H4 (cell line): ENCODE measurements at places on chromosomes 3 and 15.

DNA sequence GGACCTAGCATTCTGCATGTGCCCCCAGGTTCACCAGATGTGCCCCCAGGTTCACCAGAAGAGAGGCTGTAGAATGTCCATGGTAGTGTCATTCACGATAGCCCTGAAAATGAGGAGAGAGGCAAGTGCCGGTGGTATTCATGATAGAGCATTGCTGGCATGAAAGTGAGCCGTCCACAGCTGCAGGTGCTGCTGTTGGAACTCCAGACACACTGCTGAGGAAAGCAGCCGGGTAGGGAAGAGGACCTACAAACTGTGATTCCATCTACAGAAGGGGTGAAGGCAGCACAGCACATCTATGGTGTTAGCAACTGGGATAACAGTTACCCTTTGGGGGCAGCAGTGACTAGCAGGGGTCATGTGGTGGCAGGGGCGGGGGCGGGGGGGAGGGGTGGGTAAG is 125.0 kb upstream of the PLXNA1 start:
- DNase-seq: no peak

- DNase-seq: no peak
Measured at GRCh38 chr15:94306700-94307650, 75.6 kb downstream of the MCTP2 start.

DNA sequence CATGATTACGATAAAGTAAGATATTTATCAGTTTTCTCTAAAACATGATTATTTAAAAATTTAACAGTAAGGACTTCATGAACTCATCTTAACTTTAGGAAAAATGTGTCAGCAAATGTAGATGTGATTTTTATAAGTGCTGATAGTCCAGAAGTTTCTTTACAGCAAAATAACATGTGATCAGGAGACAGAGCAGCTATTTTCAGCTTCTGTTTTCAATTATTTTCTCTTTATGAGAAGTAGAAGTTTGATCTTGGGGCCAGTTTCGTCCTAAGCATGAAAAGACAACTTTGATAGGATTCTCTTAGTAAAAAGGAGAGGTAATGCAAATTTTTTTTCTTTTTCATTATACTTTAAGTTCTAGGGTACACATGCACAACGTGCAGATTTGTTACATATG is 96.5 kb upstream of the TSPAN3 start:
- DNase-seq: no peak

- DNase-seq: no peak
Measured at GRCh38 chr3:146493761-146494160, 24.4 kb upstream of the PLSCR2 start.

DNA sequence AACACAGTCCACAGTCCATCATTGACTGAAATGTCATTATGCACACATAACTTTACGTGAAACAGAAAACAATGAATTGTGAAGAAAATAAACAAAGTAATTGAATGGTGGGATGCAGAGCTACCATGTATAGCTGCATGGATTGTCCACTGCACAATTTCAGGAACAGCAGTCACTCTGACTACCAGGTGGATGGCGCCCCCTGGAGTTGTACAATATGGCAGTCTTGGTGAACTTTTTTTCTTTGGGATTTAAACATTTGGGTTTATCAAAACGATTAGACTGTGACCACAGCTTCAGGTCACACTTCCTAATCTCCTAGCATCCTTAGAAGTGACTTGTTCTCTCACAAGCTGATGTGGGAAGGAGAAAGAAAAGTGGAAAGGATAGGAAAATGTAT is 48.9 kb upstream of the TCF12 start:
- no peak for DNase-seq

DNA sequence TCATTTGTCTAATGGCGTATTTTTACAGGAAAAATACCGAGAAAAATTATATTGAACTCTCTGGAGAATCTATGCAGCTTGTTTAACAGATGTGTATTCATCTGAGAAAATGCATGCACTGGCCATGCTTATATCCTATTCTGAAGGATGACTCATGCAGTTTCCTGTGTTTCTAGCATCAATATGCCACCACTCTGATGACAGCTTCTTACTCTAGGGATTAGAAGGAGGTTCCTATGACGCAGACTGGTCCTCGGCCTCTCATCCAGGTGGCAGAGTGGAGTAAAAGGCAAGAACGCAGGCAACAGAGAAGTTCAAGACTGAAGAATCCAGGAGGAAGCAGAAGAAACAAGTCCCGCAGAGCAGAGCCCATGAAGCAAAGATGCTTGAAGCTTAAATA is 910.0 kb upstream of the ROBO1 start:
- peak; percentile 23 for DNase-seq

GRCh38 chr3:194843556-194843955 is 157.9 kb downstream of the FAM43A start:
- no peak for DNase-seq

GRCh38 chr3:43018246-43018645 is 39.1 kb downstream of the GASK1A start:
- no peak for DNase-seq

DNA sequence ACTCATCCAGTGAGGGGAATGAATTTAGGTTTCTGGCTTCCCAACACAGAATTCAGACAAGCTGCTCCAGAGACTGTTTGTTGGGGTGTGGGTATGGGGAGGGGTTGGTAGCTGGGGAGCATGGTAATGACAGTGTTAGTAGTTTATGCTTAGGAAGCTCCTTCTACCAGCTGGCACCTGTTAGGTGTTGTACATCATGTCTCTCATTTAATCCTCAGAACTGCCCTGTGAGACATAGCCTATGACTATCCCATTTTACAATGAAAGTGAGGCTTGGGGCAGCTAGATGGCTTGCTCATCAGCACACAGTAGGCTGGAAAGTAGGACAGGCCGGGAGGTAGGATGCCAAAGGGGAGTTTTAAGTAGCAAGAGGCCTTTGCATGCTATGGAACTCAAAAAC is 2.5 kb downstream of the EIF4E3 start:
- DNase-seq: no peak

DNA sequence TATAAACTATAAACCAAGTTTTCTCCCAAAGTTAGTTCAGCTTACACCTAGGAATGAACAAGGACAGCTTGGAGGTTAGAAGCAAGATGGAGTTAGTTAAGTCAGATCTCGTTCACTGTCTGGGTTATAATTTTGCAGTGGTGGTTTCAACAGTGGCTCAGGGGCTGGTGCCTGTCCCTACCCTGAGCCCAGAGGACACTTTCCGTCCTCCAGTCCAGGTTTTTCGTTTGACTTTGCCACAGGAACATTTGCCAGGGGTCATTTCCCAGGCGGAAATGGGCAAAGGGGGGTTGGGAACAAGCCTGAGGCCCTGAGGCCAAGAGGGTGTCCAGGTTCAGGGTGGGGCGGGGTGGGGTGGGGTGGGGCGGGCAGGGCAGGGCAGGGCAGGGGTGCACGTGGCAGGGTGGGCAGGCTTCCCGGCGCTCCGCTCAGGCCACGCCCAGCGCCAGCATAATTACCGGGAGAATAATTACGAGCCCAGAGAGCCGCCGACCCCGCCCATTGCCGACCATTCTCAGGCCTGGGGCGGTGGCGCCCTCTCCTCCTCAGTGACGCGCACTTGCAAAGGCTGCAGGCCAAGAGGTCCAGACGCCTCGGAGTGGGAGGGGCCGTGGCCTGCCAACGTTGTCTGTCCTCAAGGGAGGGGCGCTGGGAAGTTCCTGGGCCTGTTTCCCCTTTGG is 70.4 kb downstream of the KLF13 start:
- peak; percentile 85 for DNase-seq

DNA sequence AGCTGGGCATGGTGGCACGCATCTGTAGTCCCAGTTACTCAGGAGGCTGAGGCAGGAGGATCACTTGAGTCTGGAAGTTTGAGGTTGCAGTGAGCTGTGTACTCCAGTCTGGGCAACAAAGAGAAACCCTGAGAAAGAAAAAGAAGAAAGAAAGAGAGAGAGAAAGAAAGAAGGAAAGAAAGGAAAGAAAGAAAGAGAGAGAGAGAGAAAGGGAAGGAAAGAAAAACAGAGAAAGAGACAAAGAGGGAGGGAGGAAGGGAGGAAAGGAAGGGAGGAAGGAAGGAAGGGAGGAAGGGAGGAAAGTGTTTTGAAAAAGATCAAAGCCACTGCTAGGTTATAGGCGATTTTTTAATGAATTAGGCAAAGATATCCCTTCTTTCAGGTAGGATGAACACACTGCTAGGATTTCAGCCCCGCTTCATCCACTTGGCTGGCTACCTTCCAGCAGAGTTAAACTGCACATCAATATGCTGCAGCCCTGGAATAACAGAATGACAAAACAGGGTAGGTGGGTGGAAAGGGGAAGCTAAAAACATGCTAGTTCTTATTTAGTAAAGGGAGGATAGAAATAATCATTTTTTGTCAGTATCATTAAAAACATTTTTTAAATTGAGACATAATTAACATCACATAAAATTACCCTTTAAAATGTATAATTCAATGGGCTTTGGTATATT is 12.8 kb upstream of the PPARG start:
- DNase-seq: no peak

DNA sequence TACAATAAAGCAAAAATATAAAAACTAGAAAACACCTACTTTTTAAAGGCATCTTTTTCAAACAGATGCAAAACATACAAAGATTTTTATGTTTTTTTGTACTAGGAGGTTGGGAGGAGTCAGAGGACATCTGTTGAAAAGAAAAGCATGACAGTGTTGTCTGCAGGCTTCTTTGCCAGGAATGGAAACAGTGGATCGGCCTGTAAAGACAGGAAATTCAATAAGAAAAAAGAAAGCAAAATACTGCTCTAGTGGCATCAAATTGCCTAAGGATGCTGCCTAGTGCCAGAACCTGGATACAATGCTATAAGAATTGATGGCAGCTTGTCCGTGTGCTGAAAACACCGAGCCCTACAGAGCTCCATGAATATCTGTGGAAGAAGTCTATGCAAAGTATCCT is 69.9 kb downstream of the TBC1D5 start:
- DNase-seq: no peak

DNA sequence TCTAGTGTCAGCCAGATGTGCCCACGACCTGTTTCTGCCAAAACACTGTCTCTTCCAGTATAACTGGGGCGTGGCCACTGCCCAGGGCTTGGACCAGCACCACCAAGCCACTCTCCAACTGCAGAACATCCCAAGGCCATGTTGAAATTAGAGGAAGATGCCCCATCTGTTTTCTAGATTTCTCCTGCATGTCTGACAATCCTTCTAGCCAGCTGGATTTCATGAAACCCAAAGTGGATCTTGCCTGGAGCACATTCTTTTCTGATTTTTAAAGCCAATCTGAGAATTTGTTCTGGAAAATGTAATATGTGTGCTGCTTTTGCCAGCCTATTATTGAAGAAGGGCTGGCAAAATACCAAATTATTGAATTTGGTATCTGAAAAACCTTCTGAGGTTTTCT is 182.5 kb downstream of the SLCO3A1 start:
- DNase-seq: no peak

DNA sequence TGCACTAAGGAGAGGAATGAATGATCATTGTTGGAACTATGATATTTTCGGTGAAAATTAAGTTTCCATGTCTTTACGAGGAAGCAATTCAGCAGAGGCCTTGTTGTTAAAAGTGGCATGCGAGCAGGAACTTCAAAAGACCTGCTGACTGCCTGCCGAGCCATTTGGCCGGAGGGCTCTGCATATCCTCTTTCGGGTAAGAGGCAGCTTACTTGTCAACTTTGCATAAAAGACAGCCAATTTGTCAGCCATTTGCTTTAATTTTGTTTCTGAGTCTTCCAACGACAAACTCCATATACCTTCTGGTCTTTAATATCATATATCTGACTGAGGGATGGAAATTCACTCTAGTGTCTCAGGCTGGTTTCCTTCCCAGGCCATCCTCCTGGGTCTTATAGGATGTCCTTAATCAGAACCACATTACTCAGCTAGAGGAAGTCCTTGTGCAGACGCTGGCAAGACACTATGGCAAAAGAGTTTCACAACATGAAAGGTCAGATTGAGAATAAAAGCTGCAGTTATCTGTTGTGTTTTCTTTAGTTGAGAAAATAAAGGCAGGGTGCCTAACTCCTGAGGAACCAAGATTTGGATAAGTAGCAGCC is 128.7 kb upstream of the WNT5A start:
- DNase-seq: no peak

DNA sequence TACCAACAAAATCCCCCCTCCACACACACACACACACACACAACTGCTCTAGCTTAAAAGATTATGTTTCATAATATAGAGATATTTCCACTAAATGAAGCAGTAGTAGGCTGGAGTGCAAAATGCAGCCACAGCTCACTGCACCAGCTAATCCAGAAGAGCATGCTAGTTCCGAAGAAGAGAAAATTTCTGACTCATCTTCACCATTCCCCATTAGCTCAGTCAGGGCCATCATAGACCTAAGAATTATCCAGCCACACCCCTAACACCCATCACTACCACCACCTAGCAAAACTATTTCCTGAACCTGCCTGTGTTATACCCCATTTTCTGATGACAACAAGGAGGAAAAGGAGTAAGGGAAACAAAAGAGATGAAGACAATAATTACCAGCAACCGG is 67.1 kb upstream of the UBE2E2 start:
- no peak for DNase-seq

- DNase-seq: no peak
Measured at GRCh38 chr3:131050001-131050400, 23.3 kb downstream of the NEK11 start.

DNA sequence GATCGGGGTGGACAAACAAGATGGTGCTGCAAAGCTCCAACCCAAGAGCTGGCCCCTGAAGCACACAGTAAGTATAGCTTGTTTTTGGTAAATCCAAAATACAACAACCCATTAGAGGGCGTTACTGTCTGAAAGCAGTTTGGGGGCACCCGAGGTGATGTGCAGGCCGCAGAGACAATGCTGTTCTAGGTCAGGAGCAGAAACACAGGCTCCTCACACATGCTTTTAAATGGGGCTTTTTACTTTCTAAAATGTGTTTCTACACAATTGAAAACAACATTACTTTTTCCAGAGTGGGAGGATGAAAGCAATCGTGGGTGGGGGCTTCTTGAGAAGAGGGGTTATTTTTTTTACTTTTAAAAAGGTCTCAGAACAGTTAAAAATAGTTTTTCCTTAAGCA is 1029.3 kb upstream of the CFAP20DC start:
- no peak for DNase-seq

GRCh38 chr3:71346061-71346460 is 237.5 kb downstream of the FOXP1 start:
- DNase-seq: no peak
